ENCODE measurements at places on chromosomes 11 and 22. TPM values are rescaled to one million over a fixed set of nuclear protein-coding genes. Genes with fewer than 3 reads are reported as not detected.
A peak's percentile ranks its signal among the peaks of the same experiment; 100 is the strongest.

DNA sequence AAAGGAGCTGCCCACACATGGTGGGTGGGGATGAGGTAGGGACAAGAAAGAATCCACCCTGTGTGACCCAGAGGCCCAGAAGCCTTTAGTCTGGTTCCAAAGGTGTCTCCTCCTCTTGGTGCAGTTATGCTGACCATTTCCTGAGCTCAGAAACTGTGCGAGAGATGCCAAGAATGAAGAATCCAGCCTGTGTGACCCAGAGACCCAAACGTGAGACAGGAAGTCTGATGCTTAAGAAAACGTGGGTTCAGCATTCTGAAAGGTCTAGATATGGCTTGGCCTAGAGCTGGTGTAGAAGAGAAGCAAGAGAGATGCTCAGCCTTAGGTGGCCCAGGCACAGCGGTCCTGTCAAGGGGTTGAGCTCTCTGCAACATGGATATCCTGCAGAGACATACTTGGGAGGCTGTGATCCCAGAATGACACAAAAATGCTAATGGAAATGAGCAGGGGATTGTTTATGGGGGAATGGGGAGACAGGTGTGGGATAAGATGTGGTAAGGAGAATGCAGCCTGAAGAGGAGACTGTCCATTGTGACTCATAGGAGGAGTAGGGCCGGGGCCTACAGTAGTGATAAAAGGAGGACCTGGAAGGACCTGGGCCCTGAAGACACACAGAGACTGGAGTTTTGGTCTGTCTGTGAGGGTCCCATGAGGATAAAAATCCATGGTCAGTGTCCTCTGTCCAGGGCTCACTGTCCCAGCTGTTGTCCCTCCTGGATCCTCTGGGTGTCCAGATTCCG is 79.0 kb downstream of the ZNF280B start:
- no peaks in the 10 kb centered on the region for H3K4me1 ChIP-seq
- H3K36me3 ChIP-seq, result no peaks in the 10 kb centered on the region
- H3K27me3 ChIP-seq, result no peaks in the 10 kb centered on the region
- no peak for DNase-seq

BARX2 gene
- total RNA-seq, result 6.6 TPM

DNA sequence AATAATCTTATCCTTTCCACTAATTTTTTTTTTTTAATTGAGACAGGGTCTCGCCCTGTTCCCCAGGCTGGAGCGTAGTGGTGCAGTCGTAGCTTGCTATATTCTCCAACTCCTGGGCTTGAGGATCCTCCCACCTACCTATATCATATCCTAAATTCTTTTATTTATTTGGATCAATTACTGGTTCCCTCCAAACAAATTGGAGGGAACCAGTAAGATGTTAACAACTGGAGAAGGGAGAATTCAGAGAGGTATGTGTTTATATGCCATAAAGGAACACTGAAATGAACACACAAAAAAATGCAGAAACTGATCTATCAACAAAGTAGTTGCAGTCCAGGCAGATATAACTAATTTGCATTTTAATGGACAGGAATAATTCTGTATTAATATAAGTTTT is 63.6 kb downstream of the ATXN10 start:
- H3K4me3 ChIP-seq, result no peak overlapping the region
- no peaks in the 10 kb centered on the region for H3K4me1 ChIP-seq
- DNase-seq, result no peak
- H3K27ac ChIP-seq, result no peak overlapping the region
- H3K27me3 ChIP-seq, result no peaks in the 10 kb centered on the region

- H3K27me3 ChIP-seq, result no peaks in the 10 kb centered on the region
- H3K36me3 ChIP-seq, result no peaks in the 10 kb centered on the region
- H3K4me3 ChIP-seq, result no peak overlapping the region
- peak overlapping the region; percentile 75 for H3K27ac ChIP-seq
- peaks cover 89% of the 10 kb centered on the region for H3K4me1 ChIP-seq
These were observed 36.7 kb downstream of the TPST2 start for GRCh38 chr22:26553056-26553752.

DNA sequence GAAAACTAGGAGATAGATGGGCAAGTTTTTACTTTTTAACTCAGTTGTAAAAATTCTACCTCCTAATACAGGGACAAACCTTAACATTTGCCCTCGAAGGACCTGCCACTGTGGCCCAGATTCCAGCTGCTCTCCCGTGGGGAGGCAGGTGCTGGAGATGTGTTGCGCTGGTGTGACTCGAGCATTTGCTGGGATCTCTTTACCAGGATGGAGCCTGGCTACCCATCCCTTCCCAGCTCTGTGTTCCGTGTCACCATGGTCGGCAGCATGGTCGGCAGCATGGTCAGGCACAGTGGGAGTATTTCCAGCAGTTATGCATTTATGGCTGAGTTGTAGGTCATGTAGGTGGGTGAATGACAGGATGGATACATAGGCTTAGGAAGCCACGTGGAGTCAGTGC is 41.1 kb downstream of the OTOG start:
- no peak for DNase-seq
- H3K36me3 ChIP-seq, result no peaks in the 10 kb centered on the region
- H3K4me1 ChIP-seq, result no peaks in the 10 kb centered on the region
- H3K27ac ChIP-seq, result no peak overlapping the region
- H3K27me3 ChIP-seq, result no peaks in the 10 kb centered on the region
- no peak overlapping the region for H3K4me3 ChIP-seq

GRCh38 chr11:125452125-125452470 is 44.0 kb downstream of the FEZ1 start:
- no peaks in the 10 kb centered on the region for H3K36me3 ChIP-seq
- peaks cover 9% of the 10 kb centered on the region for H3K4me1 ChIP-seq
- peak overlapping the region; percentile 43 for H3K27ac ChIP-seq
- no peak overlapping the region for H3K4me3 ChIP-seq
- no peaks in the 10 kb centered on the region for H3K27me3 ChIP-seq

- no peak overlapping the region for H3K27ac ChIP-seq
- no peak for DNase-seq
- no peaks in the 10 kb centered on the region for H3K4me1 ChIP-seq
- no peaks in the 10 kb centered on the region for H3K36me3 ChIP-seq
- no peak overlapping the region for H3K4me3 ChIP-seq
- no peaks in the 10 kb centered on the region for H3K27me3 ChIP-seq
These were observed 16.3 kb upstream of the OR56B1 start for GRCh38 chr11:5719703-5720495.
